NCI-H1417 treated with DMSO at 0.1 percent for 48 hours (cell line): ENCODE measurements at places on chromosomes 3 and 15.
A peak's percentile ranks its signal among the peaks of the same experiment; 100 is the strongest.

GRCh38 chr3:38027466-38028465, 1.7 kb downstream of the PLCD1 start:
- no peak for DNase-seq

- DNase-seq: peak; percentile 92
Observed at GRCh38 chr3:194364652-194365434, 4.7 kb downstream of the LRRC15 start.

DNA sequence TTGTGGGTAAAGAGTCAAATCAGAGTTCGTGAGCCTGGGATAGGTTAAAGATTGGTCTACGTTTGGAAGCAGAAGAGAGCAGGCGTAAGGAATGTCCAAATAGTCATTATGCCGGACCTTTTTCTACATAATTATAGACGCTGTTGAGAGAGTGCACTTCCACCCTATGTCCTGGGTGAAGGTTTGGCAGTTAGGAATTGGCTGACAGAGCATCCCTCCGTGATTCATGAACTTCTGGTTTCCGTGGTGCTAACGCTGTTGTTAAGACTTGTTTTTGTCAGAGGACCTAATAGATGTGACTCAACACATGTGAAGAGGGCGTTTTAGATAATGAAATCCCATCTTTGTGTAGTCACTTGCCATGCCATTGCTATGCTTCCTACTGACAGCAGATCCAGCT, 1.1 kb downstream of the EAF1 start:
- DNase-seq: no peak

DNA sequence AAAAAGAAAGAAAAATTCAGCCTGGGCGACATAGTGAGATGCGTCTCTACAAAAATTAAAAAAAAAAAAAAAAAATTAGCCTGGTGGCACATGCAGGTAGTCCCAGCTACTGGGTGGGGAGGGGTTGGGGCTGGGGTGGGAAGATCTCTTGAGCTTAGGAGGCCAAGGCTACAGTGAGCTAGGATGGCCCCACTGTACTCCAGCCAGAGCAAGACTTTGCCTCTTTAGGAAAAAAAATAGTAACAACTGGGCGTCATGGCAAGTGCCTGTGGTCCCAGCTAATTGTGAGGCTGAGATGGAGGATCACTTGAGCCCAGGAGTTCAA, 23.9 kb upstream of the PPP4R2 start:
- no peak for DNase-seq

- DNase-seq: no peak
Observed at GRCh38 chr3:10817506-10817905, 1.5 kb downstream of the SLC6A11 start.

DNA sequence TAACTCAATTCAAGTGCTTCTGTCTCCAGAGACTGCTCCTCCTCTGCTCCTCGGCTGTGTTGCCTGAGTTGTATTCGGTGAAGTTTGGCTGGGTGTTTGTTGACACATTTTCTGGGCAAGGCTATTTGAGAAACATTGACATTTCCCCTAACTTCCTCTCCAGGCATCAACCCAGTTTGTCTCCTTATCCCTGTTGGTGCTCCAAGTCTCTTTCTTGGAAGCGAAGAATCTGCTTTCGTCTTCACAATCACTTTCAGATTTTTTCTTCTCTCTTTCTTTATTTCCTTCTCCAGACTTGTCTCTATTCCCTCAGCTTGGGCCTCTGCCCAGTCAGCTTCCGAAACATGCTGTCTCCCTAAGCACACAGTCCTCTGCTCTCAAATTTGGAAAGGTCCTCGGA, 84.7 kb downstream of the ETV5 start:
- DNase-seq: no peak

- no peak for DNase-seq
Observed at GRCh38 chr3:191353022-191353777, 22.9 kb upstream of the UTS2B start.

DNA sequence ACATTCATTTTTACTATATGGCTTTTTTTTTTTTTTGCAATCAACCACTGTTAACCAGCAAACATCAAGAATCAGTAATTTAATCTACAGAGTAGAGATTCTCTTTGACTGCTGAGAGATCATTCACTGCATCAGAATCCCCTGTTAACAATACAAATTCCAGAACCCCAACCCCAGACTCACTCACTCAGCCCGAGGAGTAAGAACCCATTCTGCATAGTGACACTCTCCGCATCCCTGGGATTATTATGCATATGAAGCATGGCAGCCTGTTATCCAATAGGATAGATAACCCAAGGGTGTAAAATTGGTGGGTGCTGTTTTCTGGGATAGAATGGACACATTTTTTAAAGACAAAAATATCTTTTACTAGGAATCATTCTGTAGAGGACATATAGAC, 76.3 kb upstream of the CCDC39 start:
- no peak for DNase-seq

DNA sequence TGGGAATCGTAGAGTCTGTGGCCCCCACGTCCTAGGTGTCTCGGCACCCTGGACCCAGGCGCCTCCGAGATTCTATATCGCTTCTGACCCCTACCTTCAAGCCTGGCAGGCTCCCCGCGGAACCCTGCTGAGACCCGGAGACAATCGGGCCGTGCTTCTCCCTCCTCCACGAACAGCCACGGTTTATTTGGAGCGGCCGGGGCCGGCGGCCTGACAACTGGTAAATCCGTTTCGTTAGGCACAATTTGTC, 1.4 kb downstream of the GATA2 start:
- DNase-seq: no peak

DNA sequence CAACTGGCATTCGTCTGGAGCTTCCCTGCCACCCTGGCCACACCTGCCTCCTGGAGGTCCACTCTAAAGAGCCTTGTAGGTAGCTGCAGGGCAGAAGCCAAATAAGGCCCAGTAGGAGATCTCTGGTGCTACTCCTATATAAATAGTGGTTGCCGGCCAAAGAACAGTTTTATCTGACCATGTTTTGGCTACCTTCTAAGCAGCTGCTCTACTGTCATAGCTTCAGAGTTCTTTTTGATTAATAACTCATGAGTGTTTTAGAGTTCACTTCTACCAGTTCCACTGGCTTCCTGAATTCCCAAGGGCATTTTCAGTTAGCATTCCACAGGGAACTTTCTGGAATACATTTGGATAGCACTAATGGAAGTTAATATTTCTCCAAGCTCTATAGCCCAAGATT, 154.6 kb downstream of the B3GALNT1 start:
- no peak for DNase-seq

DNA sequence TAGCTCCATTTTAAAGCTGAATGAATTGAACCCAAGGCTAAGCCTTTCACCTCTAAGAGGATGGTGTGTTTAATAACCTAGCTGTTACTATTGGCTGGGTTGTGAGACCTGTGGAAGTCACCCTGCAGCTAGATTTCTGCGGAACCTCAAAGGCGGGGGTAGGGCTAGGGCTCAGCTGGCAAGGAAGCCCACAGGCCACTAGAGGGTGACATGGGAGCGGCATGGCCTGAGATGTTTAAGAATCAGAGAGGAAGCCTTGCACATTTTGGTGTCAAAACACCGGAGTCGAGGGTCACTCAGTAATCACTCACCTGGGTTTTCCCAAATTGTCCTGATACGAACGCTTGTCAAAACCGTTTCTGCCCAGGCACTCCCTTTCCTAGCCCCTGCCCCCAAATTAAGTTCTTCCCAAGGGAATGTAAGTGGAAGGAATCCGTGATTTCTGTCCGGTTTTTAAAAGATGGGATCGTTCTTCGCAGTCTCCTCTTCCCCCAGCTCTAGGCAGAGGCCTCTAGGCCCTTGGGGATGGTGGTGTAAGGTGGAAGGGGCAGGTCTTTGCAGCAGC, 3.8 kb upstream of the ACAD9 start:
- DNase-seq: no peak

DNA sequence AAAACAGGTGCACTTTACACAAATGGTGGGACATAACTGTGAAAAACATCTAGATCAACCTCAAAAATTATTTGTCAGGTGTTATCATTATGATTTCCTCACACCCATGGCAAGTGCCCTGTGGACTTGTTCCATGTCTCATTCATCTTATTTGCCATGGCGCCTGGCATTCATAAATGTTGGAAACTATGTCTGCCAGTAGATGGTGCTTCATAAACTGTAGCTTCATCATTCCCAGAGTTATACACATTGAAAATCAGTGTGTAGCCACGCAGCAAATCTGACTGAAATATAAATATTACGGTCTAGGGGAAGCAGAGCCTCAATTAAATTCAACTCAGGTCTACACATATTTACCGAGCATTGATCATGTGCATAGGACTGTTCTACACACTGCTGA, 90.7 kb downstream of the IMPG2 start:
- DNase-seq: no peak

DNA sequence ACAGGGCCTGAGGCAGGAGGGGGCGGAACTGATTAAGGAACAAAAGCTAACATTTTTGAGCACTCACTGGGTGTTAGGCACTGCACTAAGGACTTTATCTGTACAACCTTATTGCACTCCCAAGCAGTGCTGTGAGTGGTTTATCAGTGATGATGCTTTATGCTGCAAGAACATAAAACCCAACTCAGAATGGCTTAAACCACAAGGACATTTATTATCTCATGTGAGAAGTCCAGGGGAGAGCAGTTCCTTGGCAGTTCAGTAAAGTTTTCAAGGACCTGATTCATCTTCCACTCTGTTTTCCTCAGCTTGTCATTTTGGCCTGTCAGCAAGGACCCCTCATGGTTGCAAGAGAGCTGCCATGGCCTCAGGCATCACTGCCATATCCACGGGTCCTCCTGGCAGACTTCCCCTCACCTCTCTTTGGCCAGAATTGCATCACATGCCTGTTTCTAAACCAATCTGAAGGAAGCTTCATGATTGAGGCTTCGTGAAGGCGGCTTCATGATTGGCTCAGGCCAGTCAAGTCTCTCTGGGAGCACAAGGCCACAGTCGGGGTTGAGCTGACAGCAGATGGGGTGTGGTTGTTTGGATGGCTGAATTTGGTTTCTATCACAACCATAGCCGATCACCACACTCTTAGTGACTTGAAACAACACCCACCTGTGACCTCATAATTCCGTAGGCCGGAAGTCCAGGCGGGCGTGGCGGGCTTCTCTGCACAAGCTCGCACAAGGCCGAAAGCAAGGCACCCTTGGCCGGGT, 15.8 kb downstream of the EFCC1 start:
- DNase-seq: no peak

GRCh38 chr3:183895774-183896173, 11.1 kb upstream of the PARL start:
- no peak for DNase-seq

GRCh38 chr3:138442433-138442832, 8.0 kb downstream of the ESYT3 start:
- DNase-seq: no peak

DNA sequence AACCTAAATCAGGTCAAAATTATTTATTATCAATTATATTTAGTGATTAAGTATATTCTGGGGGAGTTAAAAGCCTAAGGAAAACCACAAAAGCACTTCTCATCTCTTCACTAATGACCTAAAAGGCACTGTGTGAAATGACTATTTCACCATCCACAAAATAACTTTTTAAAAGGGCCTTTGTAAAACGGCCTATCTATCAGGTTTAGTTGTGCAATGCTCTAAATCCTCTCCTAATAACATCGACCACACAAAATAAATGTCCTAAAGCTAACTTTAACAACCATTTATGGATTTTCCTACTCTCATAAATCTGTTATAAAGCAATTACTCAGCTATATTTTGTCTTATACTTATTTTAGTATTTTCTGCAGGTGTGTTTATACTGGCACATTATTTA, 1066.3 kb downstream of the ROBO1 start:
- DNase-seq: no peak

GRCh38 chr3:16112910-16113504, 61.5 kb upstream of the GALNT15 start:
- DNase-seq: no peak

GRCh38 chr3:188949456-188949855, 222.3 kb upstream of the TPRG1 start:
- DNase-seq: no peak

DNA sequence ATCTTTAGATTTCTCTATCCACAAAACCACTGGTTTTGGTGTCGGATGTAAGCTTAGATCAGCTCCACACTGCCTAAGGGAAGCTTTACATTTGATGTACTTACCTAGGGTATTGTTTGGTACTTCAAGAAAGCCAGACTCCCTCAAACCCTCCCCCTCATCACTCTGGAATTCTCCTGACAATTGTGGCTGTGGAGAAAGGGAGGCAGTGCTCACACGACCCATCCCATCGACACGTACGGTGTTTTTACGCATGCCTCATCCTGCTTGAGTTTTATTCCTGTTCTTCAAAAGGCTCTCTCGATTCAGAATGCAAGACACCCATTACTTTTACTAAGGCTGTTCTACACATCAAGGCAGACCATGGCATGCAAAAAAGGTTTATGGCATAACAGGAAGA, 67.3 kb upstream of the ONECUT1 start:
- no peak for DNase-seq
